Fibroblast of skin of left biceps (primary cell): ENCODE measurements at places on chromosomes 7 and 10.

DNA sequence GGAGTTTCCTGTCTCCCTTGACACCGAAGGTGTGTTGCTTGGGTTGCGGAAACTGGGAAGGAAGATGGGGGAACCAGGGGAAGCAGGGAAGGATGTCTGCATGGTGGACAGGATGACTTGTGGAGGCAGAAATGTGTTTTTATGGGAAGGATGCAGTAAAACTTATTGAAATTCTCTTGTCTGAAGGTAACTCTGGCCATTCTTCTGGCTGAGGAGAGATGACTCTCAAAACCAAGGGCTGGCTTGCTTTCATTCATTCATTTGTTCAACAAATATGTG, 1.5 kb downstream of the UBTD1 start:
- no peak for DNase-seq

DNA sequence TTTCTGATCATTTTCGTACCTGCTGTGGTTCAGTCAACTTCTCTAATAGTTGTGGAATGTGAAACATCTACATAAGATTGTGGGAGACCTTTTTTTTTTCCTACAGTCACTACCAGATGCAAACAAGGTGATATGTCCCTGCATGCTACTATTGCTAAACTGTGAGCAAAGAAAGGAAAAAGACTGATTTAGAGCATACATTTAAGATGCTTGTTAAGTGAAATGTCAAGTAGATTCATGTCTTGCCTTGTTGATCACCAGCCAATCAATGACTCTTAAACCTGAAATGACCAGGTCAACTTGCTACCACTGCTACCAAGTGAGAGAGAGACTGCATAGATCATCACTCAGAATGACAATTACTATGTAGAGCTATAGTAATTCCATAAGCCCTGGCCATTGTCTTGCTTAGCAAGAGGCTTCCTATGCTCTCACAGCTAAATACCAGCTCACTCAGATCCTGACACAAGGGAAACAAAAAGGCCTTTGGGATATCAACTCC, 84.3 kb upstream of the SKAP2 start:
- no peak for DNase-seq

DNA sequence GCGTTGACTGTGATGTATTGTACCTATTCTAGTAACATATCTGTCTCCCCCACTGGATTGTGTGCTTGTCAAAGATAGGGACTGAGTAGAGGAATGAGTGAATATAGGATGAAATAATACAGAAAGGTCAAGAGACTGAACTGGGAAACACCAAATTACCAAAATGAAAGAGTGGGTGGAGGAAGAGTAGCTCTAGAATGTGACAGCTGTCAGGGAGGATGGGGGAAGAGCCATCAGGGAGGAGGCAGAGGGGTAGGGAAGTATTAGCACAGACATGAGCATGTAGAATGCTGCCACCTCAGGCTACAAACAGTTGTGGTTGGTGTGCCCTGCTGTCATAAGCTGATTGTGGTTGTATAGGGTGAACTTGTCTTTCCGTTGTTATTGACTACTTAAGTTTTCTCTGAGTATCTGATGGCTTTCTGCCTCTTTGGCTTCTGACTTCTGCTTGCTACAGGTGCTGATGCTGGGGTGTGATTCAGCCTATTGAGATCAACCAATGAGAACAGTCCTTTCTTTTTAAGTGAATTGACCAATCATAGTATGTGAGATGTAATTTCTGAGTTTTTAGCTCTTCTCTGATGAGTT, 5.6 kb downstream of the CCSER2 start:
- DNase-seq: no peak

DNA sequence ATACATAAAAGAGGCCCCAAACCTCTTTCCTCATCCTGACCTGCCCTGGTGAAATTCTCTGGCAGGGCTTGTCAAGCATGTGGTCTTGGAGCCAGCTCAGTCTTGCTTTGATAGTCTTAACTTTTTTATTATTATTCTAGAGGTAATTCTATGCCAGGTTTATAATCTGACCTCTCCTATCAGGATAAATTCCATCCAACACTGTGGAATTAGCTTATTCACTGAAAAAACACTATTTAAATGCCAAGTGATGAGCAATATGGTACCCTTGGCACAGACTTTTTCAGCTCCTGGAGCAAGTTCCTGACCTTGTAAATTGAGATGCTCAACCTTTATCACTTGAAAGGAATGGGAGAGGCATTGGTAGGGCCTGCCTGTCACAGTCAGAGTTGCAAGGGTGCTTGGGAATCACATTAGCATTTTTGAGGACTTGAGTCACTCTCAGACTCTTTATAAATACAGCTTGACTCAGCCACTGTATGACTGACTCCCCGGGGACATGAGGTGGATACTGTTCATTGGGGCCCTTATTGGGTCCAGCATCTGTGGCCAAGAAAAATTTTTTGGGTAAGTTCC, at the start of gene CPA4:
CPA4 (plus strand) TSS at position 480 of the 576 bp plus-strand sequence; CDS start at position 500, 20 bp downstream.
- DNase-seq: peak; percentile 92

DNA sequence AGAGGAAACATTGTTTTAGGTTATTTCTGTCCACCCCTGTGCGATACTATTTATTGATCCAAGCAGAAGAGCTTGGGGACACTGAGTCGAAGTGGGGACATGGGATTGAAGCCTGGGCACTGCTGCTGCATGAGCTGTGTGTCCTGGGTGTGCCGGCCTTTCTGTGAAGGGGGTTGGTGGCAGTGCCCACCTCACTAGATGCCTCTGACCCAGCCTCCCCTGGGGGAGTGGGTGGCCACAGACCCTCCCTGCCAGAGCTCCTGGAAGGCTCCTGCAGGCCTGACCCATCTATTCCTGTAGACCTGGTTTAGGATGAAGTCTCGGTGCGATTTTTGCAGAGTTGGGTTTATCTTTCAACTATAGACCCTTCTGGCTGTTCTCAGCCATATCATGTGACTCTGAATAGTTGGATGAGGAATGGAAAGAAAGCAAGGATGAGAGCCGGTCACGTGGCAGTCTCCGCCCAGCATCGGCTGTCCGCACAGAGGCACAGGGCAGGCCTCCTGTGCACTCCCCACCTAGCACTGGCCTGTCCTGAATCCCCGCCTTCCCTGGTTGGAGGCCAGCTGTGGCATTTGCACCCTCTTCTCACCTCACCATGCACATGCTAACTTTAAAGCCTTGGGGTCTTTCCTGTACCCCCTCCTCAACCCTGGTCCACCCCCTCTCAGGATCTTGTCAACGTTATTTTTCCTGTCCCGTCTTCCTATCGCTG, 17.6 kb upstream of the SH2D4B start:
- no peak for DNase-seq

- no peak for DNase-seq
Measured at GRCh38 chr7:3923307-3923918, 622.4 kb downstream of the SDK1 start.

- DNase-seq: no peak
Measured at GRCh38 chr7:37344886-37345579, 103.6 kb downstream of the ELMO1 start.

DNA sequence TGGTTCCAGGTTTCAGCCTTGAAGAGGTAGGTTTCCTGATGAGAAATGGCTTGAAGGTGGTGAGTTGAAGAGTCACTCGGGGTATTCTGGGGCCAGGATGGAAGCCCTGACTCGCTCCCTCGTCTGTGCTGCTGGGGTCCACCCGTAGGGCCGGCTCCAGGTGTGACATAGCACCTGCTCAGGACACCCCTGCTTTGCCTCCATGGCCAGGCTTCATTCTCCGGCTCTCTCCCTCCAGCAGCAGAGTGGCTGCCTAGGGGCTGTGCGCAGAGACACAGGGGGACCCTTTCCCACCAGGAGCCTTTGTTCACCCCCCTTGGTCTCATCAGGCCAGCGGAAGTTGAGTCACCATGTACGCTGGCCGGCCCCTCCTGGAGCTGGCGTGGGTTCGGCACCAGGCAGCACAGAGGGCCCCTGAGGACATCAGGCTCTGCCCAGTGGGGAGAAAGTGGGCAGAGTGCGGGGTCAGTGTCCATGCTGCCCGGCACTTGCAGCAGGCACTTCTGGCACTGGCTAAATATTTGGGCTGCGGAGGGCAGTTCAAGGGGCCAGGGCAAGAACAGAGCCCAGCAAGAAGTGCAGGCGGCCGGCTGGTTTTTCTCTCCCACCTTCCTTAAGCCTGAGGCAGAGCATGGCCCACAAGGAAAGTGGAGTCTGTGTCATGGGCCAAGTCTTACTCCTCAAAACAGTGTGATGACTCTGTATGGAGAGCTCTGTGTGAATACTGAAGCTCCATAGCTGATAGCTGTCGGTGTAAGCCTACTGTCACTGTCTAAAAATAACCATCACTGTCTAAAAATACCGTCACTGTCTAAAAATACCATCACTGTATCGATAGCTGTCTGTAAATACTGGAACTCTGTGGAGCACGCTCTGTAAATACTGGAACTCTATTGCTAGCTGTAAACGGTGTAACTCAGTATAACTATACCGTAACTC, 3.7 kb upstream of the PRKAR1B start:
- DNase-seq: no peak

DNA sequence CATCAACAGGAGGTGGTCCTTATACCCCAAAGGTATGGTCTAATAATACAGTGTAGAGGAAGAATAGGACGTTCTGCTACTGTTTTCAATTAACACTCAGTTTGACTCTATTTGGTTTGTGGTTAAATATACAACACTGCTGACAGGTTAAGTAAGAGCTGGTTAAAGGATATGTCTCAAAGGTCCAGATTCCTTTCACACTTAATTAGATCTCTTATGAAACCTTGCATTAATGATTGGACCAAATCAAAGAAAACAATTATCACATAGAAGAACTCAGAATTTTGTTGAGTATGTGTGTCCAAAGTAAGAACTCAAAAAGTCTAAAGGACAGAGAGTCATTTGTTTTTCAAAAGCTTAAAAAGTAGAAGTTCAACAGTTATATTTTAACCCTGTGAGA, 18.0 kb downstream of the MRLN start:
- no peak for DNase-seq

DNA sequence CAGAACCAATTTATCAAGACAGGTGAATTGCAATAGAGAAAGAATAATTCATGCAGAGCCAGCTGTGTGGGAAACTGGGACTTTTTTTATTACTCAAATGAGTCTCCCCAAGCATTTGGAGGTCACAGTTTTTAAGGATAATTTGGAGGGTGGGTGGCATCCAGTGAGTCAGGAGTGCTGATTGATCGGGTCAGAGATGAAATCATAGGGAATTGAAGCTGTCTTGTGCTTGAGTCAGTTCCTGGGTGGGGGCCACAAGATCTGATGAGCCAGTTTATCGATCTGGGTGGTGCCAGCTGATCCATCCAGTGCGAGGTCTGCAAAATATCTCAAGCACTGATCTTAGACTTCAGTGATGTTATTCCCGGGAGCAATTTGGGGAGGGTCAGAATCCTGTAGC, 9.9 kb upstream of the MYO1G start:
- DNase-seq: no peak

- peak; percentile 37 for DNase-seq
Measured at GRCh38 chr7:44461387-44461786, 29.1 kb downstream of the NUDCD3 start.

GRCh38 chr7:29139191-29139590, 7.1 kb downstream of the CPVL start:
- no peak for DNase-seq

DNA sequence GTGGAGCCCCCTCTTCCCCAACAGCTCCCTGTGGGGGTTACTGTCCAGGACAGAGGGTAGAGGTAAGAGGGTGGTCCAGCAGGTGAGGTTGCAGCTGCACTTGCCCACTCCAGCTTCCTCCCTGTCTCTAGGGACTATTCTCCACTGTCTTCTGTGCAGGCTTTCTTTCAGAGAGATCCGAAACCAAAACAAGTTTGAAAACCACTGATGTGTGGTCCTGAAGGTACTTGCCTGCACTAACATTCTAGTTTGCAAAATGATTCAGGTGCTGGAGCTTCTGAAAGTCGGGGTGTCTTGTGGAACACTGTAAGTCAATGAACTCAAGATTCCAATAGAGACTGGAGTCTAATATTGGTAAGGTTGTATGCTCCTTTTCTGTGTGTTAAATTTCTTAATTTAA, 63.1 kb downstream of the BLNK start:
- DNase-seq: no peak

DNA sequence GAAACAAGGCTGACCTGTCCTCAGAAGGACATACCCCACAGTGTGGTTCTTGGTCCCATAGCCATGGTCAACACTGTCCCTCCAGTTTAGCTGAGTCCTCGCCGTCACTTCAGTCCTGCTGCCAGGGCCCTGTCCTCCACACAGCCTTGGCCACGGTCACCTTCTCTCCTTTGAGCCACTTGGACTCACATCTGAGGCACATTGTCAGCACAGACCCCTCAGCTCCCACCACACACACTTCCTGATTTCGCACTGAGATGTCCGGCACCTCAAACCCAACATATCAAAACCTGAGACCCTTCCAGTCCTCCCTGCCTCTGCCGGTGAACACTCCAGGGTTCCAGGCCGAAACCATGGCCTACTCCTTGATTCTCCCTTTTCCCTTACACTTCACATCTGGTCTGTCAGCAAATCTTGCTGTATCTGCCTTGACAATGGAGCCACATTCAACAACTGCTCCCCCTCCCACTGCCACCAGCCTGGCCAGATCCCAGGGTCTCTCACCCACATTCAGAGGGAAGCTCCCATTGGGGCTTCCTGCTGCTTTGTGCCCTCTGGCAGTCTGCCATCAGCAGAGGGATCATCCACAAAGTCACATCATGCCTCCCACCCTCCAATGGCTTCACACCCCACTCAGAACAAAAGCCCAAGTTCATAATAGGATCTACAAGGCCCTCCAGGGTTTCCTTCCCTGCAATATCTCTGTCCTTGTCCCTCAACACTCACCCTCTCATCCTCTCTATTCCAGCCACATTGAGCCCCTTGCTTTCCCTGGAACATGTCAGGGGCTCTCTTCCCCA, 219.6 kb upstream of the SHH start:
- no peak for DNase-seq

DNA sequence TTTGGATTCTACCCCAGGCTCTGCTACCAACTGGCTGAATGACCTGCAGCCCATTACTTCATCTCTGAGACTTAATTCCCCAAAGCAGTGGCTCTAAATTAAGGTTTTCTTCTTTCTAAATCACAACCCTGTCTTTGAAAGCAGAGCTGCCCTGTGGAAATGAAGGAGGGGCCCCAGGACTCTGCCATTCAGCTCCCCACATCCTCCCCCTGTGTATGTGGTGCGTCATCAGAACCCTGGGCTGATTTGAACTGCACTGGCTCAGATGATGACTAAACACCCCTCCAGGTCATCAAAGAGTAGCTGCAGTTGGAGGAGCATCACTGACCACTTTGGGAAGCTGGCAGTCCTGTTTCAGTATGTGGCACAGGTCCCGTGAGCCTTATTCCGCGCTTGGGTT, 46.6 kb downstream of the BPGM start:
- peak; percentile 68 for DNase-seq

DNA sequence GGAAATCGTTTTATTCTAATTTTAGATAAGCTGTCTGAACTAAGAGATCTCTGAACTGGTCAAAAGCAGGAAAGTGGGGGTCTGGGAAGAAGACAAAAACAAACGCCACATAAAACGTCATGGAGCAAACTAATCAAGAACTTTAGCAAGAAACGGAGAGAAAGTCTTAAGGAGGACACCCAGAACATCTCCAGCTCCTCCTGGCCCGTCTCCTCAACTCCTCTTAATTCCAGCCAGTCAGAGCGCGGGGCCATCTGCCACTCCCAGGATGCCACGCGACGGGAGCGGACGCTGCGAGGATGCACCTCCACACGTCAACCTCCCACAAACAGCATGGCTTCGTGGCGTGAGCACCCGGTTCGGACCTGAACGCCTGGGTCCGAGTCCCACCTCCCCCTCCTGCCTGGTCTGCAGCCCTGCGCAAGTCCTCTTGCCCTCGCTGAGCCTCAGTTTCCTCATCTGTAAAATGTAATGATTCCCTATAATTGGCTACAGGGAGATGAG, 598 bp downstream of the MMS19 start:
- DNase-seq: peak; percentile 41

- no peak for DNase-seq
Measured at GRCh38 chr7:132547821-132548220, 28.4 kb downstream of the PLXNA4 start.
